CD4-positive, alpha-beta memory T cell (primary cell): ENCODE measurements at places on chromosomes 3 and 15. TPM values are rescaled to one million over a fixed set of nuclear protein-coding genes. Genes with fewer than 3 reads are reported as not detected.

- no peak for DNase-seq
These were observed 231.5 kb upstream of the TLE3 start for GRCh38 chr15:70329179-70329578.

- no peak for DNase-seq
These were observed 62.6 kb upstream of the PRR20G start for GRCh38 chr3:127350172-127351050.

- no peak for DNase-seq
These were observed 769.5 kb downstream of the AGBL1 start for GRCh38 chr15:86849136-86849535.

LSAMP gene
- not detected for polyA plus RNA-seq

- DNase-seq = no peak
These were observed 585.6 kb downstream of the TBL1XR1 start for GRCh38 chr3:176611703-176612102.

DNA sequence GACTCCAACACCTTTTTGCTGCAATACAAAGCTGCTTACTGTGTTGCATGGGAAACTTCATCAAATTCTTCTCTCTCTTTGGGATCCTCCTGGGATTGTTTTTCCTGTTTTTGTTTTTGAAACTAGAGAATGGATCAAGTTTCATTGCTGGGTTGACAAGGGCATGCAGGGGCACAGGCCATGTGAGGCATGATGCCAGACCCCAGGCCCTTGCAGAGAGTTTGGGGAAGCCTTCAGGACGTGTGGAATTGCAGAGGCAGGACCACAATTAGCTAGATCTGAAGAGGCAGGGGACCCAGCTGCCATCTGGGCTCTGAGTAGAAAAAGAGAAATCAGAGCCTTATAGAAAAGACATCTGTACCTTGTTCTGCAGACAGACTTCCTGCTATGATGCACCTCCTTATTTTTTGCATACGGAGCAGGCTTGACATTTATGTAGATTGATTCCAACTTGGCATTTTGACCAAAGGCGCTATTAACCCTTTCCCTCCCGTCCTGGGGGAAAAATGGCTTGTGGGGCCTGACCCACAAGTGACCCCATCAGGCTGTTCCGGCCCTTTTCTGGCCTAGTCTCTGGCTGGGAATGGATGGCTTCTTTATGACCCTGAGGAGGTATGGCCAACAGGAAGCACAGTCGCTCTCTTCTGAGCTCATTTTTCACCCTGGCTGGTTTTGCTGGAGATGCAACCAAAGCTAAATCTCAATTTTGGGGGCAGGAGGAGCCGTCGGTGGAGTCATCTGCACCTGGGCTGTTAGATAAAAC, 44.3 kb upstream of the CHRNB4 start:
- DNase-seq = no peak

- DNase-seq = no peak
These were observed 29.4 kb upstream of the GUCA1C start for GRCh38 chr3:108983051-108983450.

DNA sequence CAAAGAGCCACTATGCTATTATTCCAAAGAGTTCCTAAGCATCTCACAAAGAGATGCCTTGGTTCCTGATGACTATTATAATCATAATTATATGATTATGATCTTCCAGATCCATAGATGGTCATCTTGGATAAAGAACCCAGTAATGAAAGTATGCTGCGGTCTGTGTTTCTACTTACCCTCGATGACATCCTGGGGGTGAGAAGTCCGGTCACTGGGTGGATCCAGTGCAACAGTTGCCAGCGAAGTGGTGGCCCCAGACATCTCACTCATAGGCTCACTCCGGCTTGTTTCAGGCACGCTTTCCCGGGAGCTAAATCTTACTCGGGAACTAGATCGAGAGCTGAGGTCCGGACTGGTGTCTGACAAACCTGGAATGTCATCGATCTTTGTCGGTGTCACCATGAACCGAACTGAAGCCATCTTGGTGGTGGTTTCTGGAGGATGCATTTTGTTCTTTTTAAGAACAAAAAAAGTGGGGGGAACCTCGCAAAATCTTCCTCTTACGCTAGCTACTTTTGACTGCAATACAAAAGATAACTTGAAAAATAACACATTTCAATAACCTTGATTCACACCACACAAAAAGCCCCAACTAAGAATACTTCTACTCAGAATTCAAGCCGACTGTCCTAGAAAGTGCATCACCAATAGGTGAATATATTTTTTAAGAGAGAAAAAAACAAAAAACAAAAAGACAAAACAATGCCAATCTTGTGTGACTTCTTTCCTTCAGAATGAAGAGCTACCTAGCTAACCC, 1.2 kb downstream of the SLC12A6 start:
- no peak for DNase-seq

DNA sequence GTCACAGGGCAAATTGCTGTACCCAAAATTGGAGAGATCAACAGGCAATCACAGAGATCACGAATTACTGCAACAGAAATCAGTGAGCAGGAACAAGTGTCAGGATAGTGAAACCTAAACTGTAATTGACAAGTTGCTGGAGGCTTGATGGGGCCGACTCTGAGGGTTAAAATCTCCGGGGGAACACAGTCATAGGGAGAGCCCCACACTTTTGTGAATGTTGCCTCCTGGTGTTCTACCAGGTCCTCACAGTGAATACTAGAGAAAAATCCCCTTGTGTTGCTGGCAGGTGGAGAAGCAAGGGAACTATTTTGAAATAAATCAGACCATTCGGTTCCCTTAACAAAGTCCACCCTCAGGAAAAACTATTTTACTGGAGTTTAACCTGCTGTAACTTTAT, 697.5 kb upstream of the CBLB start:
- no peak for DNase-seq

- no peak for DNase-seq
These were observed 5.7 kb downstream of the ARRDC4 start for GRCh38 chr15:97966246-97966645.

DNA sequence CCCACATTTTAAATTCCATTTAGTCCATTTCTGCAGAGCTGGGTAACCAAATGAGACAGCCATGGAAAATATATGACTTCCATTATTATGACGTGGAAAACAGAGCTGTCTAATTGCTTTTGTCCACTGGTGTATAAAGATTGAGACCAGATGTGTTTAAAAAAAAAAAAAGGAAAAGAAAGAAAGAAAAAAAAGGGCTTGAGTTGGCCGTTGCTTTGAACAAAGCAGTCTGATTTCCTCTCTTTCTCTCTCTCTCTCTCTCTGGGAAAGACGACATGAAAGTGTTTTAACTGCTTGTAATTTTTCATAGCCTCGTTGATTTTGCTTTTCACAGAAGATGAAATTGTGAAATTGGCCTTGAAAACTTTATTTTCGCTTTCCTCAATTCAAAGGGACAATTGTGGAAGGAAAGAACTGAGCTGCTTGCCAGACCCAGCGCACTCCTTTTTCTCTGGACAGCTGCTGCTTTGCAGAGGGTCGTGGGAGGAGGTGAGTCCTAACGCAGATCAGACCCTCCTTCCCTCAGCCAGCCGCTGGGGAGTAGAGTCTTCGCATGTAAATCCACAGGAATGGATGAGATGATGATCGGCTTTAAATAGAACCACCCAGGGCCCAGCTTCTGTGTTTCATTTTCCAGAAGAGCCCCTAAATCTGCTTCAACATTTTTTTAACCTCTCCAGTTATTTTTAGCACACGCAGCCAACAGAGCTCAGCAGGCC, 42.8 kb upstream of the UBE2E1 start:
- DNase-seq = no peak

GRCh38 chr3:54122324-54123002, at the start of gene CACNA2D3:
TSS of gene CACNA2D3 (plus strand) at chr3:54122552.
- no peak for DNase-seq

GRCh38 chr3:128775906-128776542, 50.0 kb downstream of the RAB7A start:
- DNase-seq = no peak

DNA sequence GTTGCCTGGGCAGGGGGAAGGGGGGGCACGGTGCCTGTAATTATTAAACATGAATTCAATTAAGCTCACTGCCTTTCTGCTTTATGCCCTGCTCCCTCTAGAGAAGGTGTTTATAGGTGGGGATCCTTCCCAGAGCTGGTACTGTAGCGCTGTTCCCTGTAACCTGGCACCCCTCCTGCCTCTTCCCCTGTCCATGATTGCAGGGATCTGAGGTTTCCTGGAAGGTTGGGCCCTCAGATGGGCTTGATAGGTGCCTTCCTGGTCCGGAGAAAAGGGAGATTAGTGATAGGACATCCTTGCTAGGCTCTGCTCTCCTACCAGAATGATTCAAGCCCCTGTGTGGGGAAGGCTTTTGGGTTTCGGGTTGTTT, 2.1 kb upstream of the FAM131A start:
- DNase-seq = no peak

CCDC39 gene
- not detected for polyA plus RNA-seq

GRCh38 chr3:149332227-149332765, 1.1 kb downstream of the TM4SF18 start:
- DNase-seq = no peak

- no peak for DNase-seq
These were observed 103.6 kb downstream of the APBA2 start for GRCh38 chr15:28989239-28989830.

DNA sequence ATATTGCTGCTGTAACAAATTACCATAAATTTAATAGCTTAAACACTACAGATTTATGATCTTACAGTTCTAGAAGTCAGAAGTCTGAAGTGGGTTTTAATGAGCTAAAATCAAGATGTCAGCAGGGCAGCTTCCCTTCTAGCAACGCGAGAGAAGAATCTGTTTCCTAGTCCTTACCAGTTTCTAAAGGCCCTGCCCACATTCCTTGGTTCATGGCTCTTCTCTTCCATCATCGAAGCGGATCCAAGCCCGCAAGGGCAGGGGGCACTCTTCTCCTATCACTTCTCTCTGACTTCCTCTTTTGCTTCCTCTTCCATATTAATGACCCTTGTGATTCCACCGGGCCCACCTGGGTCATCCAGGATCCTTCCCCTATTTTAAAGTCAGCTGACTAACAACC, 16.1 kb downstream of the MINDY4B start:
- no peak for DNase-seq

DNA sequence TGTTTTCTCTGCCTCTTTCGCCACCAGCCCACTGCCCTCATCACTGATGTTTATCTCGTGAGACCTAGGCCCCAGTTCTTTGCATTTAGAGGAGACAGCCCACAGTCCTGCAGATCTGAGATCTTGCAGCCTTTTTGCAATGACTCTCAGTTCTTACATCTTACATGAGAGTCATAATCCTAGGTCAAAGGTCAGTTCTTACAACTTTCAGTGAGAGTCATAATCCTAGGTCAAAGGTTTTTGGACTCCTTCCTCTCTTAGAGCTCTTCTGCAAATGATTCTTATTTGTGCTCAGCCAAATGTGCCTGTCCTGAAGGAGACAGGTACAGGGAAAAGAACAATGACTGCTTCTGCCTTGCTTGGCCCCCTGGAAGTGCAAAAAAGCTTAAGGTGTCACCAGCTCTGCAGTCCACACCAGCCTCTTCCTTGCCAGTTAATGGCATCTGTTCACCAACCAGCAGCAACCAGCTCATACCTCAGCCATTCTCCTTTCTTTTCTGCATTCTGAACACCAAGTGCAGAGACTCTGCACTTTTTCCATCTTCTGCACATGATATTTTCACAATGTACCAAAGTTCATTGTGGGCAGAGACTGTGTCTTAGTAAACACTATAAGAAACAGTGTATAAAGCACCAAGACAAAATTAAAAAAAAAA, 67.1 kb downstream of the ABHD5 start:
- DNase-seq = no peak

DNA sequence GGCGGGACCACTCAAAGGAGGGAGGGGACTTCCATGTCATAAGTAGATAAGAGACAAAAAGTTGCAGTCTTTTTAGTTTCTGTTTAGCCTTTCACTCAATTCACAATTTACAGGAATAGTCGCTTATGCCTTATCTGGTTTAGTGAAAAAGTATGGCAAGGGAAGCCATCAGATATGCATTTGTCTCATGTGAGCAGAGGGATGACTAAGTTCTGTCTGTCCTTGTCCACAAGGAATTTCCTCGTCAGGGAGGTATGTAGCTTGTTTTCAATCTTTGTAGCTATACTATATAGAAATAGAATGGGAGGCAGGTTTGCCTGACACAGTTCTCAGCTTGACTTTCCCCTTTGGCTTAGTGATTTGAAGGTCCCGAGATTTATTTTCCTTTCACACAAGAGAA, 882.8 kb downstream of the NAALADL2 start:
- no peak for DNase-seq

GLDN gene
- polyA plus RNA-seq = not detected

CISH gene
- polyA plus RNA-seq = 248 TPM

GRCh38 chr3:108159105-108159504, 63.1 kb downstream of the IFT57 start:
- no peak for DNase-seq

ZBTB20 gene
- 30.5 TPM for polyA plus RNA-seq

GRCh38 chr3:30666572-30667279, 60.3 kb downstream of the TGFBR2 start:
- DNase-seq = no peak

DNA sequence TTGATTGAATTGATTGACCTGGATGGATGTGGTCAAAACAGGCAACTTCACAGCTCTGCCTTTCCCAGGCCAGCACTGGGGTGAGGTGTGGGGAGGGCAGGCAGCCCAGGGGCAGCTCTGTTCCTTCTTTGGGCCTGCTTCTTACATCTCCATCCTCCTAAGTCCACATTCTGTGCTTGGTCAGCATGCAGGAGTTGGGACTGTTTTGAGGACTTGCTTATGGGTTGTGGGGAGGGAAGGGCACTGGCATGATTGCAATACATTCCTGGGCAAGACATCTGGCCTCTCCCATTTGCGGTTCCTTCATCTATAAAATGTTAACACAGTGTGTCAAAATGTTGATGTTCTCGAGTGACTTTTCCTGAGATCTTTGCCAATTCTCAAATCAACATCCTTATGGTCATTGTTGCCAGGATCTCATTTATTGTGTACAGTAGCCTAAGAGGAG, 84.1 kb downstream of the ST6GAL1 start:
- no peak for DNase-seq

SLC22A14 gene
- polyA plus RNA-seq = not detected

DNA sequence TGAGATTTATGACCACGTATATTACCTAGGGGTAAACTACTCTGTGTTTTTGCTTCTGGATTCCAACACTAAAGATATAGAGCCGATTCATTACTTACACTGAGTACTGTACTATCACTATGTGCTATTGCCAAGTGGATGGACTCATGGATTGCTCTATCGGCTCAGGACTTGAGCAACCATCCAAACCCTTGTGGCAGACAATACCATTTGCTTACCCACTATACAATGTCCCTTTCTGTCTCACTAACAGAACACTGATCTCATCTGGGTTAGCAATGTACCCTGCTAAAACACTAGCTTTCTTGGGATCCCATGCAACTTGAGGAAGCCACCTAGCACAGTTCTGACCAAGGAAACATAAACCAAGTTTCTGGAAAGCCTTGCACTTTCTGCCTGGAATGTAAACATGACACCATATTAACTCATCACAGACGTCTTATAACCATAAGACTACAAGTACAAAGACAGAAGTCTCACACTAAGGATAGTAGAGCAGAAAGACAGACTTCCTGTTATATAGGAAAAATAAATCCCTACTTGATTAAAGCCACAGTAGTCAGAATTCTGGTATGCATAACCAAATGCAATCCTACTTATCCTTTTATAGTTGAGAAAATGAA, 38.6 kb downstream of the HACD2 start:
- DNase-seq = no peak

- no peak for DNase-seq
These were observed 113.4 kb upstream of the MRPS22 start for GRCh38 chr3:139230391-139230790.
